ENCODE measurements at places on chromosomes 7 and 10.

- no peak for DNase-seq
Observed at GRCh38 chr10:95531994-95532399, 29.2 kb downstream of the SORBS1 start.

DNA sequence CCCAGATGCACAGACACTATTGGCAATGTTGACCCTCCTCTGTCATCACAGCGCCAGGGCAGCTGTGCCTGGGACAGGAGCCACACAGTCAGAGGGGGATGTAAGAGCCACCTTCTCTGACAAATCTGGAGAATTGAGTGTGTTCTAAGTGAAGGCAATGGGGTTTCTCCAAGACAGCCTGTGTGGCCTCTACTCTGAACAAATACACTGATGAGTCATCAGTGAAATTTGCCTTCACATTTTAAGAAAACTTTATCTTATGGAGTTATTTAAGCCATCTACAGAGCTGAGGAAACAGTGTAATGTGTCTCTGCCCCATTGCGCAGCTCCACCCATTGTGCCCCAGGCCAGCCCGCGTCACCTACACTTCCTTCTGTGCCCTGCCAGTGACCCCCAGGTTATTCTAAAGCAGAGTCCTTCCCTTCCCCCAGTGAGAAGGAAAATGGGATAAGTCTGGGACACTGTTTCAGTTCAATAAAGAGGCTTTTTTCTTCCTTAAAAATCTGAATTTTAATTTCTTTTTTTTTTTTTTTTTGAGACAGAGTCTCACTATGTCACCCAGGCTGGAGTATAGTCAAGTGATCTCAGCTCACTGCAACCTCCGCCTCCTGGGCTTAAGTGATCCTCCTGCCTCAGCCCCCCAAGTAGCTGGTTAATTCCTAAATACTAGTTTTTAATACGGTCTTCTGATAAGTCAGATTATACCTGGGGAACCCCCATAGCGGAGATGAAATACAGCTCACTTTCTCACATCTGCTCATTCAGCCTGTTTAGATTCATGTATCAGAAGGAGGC is 21.8 kb downstream of the AKR1E2 start:
- DNase-seq: peak; percentile 84

DNA sequence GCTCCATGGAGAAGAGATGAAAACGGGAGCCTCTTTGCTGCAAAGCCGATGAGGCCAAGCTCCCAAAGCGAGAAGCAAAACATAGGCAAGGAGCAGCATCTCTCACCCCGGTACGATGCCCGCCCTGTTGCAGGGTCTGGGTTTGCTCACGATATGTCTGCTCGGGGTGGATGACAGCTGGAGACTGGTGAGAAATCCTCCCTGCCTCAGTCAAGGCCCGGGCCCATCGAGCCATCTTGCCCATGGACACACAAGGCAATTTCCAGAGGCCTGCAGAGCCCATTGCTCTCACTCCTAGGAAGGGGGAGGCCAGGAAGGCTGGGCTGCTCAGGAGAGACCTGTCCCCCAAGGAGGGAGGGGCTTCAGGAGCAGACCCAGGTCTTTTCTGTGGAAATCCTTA is 391.7 kb upstream of the SHH start:
- no peak for DNase-seq

GRCh38 chr10:73965890-73966768 is 31.8 kb upstream of the VCL start:
- peak; percentile 100 for DNase-seq

GRCh38 chr10:29736366-29737073 is 101.7 kb upstream of the SVIL start:
- peak; percentile 36 for DNase-seq

DNA sequence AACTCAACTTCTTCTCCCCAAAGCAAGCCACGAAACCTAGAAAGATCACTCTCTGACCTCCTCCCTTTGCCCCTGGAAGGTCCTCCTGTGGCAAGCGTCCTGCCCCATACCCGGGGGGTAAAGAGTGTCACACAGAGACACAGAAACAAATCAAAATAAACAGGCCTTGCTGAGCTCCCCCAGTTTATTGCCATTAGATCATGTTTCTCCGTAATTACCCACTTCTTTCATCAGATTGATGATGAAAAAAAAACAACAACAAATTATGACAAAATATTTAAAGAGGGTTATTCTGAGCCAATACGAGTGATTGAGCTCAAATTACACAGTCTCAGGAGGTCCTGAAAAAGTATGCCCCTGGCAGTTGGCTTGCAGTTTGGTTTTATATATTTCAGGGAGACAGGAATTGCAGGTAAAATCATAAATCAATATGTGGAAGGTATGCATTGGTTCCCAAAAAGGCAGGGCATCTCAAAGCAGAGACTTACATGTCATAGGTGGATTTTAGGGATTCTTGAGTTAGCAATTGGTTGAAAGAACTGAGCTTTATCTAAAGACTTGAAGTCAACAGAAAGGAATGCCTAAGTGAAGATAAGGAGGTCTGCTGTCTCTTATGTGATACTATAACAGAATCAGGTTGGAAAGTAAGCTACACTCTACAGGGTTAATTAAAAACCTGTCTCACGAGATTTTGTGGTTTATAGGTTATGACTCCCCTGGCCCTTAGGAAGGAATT is 86.2 kb downstream of the APBB1IP start:
- DNase-seq: no peak

GRCh38 chr7:12220389-12221046 is 9.4 kb downstream of the TMEM106B start:
- DNase-seq: no peak

DNA sequence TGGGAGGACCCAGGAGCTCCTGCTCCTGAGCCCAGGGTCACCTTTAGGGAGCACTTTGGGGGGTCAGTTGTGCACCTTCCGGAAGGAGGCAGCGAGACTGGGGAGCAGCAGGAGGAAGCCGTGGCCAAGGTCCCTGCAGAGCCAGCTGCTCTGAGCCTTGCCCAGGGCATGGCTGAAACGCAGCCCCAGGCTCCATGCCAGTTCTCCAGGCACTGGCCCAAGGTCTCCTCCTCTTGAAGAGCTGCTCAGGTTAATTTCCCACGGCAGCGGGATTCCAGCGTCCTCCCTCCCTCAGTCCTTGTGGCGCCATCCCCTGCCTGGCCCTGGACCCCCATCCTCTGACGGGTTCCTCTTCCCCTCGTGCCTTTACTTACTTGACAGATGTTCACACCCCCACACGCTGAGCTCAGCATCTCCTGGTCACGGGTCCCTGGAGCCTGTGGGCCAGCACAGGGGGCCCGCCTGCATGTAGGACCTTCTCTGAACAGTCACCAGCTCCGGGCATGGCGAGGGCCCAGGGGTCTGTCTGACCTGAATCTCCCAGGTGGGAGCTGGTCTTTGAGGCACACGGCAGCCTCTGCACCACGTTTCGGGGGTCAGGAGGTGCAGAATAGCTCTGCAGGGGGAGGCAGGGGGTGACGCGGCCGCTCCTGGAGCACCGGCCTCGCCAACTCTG is 16.7 kb upstream of the CFAP46 start:
- DNase-seq: no peak

- peak; percentile 39 for DNase-seq
Observed at GRCh38 chr10:22986771-22987542, 59.1 kb downstream of the ARMC3 start.

DNA sequence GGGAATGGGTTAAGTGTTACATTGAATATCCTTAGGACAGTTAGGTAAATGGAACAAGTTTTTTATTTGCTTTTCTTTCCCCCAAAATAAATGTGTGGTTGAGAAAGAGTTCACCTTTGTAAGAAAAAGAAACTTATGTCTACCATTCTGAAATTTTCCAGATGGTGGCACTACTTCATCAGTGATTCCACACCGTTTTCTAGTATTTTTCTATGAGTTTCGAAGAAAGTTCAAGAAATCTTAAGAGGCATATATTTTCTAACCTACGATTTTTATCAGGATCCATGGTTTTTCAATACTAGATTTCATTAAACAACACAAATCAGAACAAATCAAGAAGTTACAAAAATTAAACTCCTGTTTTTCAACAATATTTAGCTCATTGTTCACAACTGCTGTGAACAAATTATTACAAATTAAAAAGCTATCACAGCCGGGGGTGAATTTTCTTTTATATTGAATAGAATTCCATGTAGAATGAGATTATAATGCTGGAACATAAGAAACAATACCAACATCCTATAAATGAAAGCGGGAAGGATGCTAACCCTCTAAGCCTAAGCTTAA is 163.1 kb upstream of the NPVF start:
- DNase-seq: peak; percentile 2

DNA sequence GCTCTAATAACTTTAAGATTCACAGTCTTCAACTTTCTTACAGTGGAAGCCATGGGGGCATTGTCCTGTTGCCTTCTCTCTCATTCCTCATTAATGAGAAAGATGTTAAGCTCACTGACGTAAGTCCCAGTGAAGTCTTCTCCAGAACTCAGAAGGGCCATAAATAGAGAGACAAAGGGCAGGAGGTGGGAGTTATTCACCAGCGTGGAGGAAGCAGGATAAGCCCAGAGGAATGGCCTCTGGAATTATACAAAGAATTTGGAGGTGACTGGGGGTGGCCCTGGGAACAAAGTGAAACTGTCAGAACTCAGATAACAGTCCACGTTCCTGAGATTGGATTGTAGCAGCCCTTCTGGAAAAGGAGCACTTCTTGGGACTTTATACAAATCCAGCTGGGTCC is 52.4 kb downstream of the SORBS1 start:
- DNase-seq: peak; percentile 88

GRCh38 chr10:99941942-99942820 is 67.6 kb downstream of the DNMBP start:
- peak; percentile 69 for DNase-seq

DNA sequence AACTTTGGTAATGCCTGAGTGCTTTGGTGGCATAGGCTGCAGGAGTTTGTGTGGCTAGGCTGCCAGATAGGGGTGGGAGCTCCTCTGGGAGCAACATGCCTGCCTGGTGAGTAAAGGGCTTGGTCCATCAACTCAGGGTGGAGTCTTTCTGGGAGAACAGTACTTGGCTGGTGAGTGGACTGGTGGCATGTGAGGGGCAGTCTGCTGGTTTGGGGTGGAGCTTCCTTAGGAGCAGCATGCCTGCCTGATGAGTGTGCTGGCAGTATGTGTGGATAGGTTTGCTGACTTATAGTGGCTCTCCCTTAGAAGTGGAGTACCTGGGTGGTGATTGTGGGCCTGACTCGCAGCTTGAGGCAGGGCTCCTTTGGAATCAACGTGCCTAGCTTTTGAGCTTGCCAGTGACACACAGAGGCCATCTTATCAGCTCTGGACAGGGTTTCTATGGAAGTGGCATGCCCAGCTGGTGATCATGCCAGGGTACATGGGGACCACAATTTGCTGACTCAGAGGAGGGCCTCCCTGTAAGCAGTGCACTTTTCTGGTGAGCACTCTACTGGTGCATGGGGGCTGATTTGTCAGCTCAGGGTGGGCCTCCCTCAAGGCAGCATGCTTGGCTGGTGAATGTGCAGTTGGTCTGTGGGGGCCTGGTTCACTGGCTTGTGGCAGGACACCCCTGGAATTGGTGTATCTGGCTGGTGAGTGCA is 35.0 kb upstream of the SRI start:
- DNase-seq: peak; percentile 20

DNA sequence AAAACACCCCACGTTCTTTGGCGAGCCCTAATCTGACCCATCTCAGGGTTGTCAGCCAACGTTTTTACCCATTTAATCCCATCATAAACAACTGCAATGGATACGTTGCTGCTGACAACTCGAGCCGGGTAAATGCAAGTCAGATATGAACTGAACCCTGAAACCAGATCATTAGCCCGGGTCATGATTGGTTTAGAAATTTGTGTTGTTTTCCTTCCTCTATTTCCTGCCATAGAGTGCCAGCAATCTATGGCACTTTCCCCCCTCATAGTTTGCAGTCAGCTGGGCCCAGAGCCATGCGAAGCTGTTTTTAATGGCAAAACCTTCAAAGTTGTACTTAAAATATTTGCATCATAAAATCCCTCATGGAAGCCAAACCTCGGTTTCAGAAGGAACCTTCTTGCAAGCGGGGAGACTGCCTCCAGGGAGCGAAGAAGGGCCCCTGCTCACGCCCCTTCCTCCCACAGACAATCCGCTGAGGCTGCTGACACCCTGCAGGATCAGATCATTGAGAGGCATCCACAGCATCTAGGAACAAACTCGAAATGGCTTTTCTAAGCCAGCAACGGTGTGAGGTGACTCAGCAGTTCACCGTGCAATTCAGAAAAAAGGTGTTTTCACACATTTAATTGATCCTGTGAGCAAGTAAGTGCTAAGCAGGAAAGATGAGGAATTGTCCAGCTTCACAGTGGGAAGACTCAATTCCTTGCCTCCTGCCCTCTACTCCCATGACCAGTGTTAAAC is 710.1 kb downstream of the PARD3 start:
- DNase-seq: no peak

DNA sequence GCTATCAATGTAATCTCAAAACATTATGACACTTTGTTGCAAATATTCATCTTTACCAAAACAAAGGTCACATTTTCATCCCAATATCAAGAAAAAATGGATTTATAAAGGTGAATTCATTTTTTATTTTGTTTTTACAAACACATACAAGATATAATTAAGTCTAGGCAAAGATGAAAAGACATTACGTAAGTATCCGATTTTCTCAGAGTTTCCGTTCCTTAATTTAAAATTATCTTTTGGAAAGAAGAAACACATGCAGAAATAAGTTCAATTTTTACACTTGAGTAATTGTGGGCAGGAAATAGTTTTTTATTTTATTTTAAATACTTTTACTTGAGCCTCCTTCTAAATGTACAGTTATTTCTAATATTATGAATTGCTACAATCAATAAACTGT is 24.6 kb downstream of the RTKN2 start:
- no peak for DNase-seq

DNA sequence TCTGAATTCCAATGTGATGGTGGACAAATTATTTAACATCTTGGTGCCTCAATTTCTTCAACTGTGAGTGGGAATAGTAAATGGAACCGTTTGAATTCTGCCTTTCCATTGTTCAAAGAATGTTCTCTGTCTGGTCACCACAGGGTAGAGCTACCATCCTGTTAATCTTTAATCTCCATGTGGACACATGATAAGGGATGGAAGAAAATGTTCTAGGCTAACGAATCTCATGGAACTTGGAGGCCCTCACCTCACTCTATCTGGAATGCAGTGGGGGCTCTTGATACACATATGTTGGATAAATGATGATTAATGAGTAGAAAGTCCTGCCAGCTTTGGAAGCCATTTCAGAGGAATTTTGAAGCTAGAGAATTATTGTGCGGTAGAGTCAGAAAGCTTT is 118.5 kb upstream of the HABP2 start:
- DNase-seq: no peak

DNA sequence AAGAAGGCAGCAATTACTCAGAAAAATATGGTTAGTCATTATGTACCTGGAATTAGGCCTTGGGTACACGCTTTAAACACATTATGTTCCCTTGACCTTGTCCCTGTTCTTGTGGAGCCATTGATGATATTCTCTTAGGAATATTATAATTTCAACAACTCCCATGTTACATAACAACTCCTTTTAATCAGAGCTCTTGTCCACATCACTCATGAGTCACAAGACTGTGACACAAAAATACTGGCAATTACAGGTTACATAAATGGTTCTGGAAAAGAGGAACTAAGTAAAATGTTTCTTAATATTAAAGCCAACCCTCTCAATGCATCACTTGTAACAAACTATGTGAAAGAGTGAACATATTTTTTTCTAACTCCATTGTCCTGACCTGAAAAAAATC is 143.8 kb upstream of the PCLO start:
- no peak for DNase-seq

- DNase-seq: no peak
Observed at GRCh38 chr7:1811850-1812508, 141.9 kb downstream of the ELFN1 start.

GRCh38 chr10:37456456-37456855 is 331.1 kb downstream of the ANKRD30A start:
- no peak for DNase-seq

- no peak for DNase-seq
Observed at GRCh38 chr7:141441837-141442627, 109.2 kb upstream of the AGK start.

GRCh38 chr10:33365871-33366411 is 31.5 kb upstream of the NRP1 start:
- DNase-seq: peak; percentile 97

Data from EH (cell line).